Epithelial cell of proximal tubule (primary cell): ENCODE measurements at places on chromosomes 5 and 9.
A peak's percentile ranks its signal among the peaks of the same experiment; 100 is the strongest.

DNA sequence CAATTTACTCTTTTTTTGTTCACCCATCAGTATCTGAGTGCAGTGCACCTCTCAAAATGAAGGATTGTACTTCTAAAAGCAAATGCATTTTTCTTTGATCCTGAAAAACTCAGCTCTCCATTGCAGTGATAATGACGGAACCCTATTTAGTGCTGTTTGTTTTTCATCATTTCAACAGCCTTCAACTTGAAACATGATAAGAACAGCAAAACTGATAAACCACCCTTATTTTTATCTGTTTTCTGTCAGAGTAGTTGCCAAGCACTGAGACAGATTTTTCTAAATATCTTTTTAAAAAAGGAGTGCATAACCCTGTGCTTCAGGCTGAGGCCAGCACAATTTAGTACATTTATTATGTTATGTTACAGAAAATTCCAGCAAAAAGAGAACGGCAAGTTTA, 549.8 kb upstream of the DMAC1 start:
- no peak for DNase-seq

- no peak for DNase-seq
Measured at GRCh38 chr5:131169810-131170539, 769 bp upstream of the LYRM7 start.

GRCh38 chr9:130235558-130236435, 29.8 kb upstream of the HMCN2 start:
- DNase-seq, result no peak

- peak; percentile 82 for DNase-seq
Measured at GRCh38 chr9:115649991-115650472, 503.6 kb upstream of the PAPPA start.

- DNase-seq, result no peak
Measured at GRCh38 chr5:6302684-6303083, 75.7 kb downstream of the MED10 start.

GRCh38 chr9:111074395-111074794, 36.1 kb upstream of the LPAR1 start:
- no peak for DNase-seq

GRCh38 chr9:36937346-36937745, 96.7 kb downstream of the PAX5 start:
- no peak for DNase-seq

GRCh38 chr5:78647351-78647818, 1.2 kb downstream of the LHFPL2 start:
- no peak for DNase-seq

- no peak for DNase-seq
Measured at GRCh38 chr5:139386050-139386438, 2.9 kb upstream of the SLC23A1 start.

DNA sequence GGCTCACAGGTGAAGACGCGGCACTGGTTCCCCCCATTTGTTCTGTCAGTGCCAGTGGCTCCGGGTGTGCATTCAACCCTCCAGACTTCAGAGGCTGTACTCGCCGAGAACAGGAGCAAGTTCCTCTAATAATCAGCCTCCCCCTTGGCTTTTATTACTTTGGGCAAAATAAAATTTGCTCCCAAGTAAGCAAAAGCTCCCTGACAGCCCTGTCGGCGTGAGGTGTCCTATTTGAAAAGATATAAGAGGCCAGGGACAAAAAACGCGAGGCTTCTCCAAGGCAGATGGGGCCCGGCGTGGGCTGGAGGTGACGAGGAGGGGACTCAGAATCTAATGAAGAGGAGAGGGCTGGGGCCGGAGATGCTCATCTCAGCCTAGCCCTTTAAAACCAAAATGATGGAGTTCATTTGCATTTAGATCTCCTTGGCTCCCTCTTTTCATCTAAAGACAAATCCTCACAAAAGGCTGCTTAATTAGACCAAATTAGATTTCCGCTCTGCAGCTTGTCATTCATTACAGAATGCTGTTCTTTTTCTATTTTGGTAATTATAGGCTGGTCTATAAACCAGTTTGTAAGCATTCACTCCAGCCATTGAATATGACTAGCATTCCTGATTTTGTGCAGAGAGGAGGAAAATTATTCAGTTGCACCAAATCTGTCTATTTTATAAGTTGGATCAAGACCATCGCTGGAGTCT, 68.5 kb downstream of the CFAP77 start:
- DNase-seq, result no peak

DNA sequence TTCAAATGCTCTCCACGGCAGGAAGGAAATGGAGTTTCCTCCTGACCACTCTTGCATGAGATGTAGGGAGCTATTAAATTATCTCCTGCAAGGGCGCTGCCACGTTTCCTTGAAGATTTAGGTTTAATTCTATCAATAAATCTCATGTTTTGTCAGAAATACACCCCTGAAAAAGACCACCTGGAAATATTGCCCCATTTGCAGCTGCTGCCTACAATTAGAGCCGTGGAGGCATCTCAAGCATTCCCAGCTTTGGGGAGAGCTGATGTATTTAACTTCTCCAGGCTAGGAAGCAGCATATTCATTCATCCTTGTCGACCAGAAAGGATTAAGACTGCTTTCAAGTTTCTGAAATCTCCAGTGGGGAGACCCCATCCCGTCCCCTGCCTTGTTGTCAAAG, 40.5 kb downstream of the CCNJL start:
- no peak for DNase-seq

- DNase-seq, result no peak
Measured at GRCh38 chr9:100999906-101000544, 28.5 kb upstream of the PLPPR1 start.

DNA sequence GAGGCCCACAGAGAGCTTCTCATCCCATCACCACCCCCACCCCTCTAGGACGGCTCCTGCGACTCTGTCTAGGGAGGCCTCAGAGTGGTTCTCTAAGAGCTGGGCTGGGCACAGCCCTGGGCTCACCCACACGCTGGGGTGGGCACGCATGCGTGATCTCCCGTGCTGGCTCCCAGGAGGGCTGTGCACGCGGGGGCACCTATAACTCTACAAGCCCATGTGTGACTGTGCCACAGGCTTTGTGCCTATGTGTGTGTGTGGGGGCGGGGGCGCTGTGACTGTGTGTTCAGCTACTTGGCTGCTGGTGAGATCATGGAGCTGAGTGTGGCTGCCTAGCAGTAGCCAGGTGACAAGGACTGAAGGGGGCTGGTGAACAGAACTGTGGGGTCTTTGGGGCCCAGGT, 32.2 kb downstream of the NDUFA8 start:
- DNase-seq, result no peak

DNA sequence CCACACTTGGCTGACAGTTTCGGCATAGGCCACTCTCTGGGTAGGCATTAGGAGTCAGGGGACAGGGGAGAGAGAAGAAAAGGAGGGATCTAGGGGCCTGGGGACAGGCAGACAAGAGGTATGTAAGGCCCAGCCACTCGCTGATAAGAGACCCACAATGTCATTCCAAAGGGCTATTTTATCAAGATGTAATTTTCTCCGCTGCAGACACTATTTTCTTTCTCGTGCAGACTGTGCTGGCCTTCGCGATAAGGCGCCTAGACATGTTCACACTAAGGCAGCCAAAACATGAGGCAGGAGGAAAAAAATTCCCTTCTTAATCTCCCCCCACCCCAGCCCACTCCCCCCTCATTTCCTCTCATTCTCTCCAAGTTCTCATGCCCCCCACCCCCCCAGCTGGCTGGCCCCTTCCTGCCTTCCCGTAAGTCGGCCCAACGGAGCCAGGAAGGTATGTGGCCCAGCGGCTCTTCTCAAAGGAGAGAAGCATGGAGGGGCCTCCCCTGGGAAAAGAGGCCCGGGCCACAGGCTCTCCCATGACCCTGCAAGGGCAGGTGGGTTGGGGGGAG, 44.9 kb upstream of the SYNPO start:
- DNase-seq, result no peak

- DNase-seq, result no peak
Measured at GRCh38 chr9:97845130-97845529, 7.9 kb upstream of the FOXE1 start.
